ENCODE measurements at places on chromosomes 3 and 15.

- no peak for DNase-seq
Measured at GRCh38 chr3:194399166-194399565, at the start of gene GP5. GP5 (minus strand) TSS chr3:194399266; CDS start chr3:194398282, 984 bp downstream.

GRCh38 chr3:72368331-72368975 is 479.8 kb downstream of the SHQ1 start:
- DNase-seq, result no peak

DNA sequence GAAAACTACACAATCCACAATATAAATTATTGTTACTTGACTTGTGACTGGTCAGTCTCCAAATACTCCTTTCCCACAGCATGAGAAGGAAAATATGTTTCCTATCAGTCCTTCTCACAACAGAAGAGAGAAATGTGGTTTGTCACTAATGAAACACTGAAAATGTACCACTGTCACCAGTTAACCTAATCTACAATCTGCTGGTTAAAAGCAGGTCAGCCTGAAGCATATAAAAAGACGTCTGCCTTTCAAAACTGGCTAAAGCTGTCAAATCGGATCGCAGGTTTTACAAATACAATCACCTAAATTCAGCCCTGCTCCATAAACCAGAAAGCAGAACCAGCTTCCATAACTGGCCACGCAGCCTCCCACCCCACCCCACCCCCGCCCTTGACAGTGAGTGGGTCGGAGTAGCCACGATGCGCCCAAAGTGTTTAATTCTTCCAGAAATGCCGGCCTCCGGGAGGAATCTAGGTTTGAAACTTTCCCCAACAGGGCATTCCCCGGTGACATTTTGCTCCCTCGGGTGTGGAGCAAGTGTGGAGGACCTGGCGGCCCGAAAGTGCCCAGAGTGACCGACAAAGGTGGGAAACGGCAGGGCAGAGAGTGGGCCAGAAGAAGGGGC is 682 bp downstream of the ETFA start:
- DNase-seq, result no peak

- no peak for DNase-seq
Measured at GRCh38 chr15:29086891-29087290, 182.7 kb downstream of the NSMCE3 start.

Data from Peyer's patch (tissue), 4 donors.